NCI-H2227 treated with DMSO at 0.1 percent for 48 hours (cell line): ENCODE measurements at places on chromosomes 2 and 18.
A peak's percentile ranks its signal among the peaks of the same experiment; 100 is the strongest.

- peak; percentile 99 for DNase-seq
Observed at GRCh38 chr2:170098626-170099312, 79.2 kb upstream of the MYO3B start.

- no peak for DNase-seq
Observed at GRCh38 chr2:234773129-234773528, 178.7 kb upstream of the SH3BP4 start.

GRCh38 chr2:208669394-208669793, 262.8 kb downstream of the PTH2R start:
- no peak for DNase-seq

- peak; percentile 6 for DNase-seq
Observed at GRCh38 chr18:35155398-35156117, 85.3 kb upstream of the ZNF397 start.

GRCh38 chr2:147800316-147800715, 44.5 kb upstream of the ACVR2A start:
- no peak for DNase-seq
